Sigmoid colon (tissue), 7 donors: ENCODE measurements at places on chromosomes 3 and 15. TPM values are rescaled to one million over a fixed set of nuclear protein-coding genes. Genes with fewer than 3 reads are reported as not detected.
A peak's percentile ranks its signal among the peaks of the same experiment; 100 is the strongest.

- no peak for DNase-seq
Measured at GRCh38 chr3:123595396-123596180, 10.7 kb upstream of the HACD2 start.

DNA sequence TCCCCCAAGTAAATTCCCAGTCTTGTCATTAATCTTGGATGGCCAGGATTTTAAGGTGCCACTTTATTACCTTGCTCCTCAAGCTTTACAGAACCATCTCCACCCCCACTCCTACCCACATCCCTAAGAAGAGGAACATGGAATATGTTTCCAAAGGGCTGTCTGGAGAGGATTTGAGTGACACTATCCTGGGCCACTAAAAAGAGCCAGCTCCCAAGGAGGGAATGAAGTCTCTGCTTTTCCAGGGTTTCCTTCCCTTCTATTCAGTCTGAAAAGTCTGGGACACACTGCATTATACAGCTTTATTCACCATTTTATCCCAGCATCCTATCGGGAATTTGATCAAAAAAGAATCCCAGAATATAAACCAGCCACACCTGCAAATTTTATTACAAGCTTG lies 35.6 kb upstream of the MECOM start:
- DNase-seq = no peak

- no peak for DNase-seq
Measured at GRCh38 chr3:168314166-168314565, 218.4 kb upstream of the GOLIM4 start.

The CHDH gene
- 1.8 TPM for total RNA-seq

DNA sequence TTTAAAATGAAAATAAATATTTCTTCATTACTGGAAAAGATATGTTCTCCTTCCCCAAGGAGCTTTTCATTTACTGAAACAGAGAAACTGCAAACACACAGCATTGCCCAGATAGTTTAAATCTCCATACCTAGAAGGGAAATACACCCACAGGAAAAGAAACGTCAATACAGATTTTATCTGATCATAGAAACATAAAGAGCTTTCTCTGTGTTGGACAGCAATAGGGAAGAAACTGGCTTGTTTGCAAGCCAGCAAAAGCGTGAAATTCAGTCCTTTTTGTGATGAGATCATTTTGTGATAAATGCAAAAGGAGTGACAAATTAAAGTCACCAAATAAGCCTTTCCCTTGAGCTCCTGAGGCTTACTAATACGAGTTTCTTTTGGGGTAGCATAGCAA lies 398.0 kb downstream of the TIGIT start:
- no peak for DNase-seq

The NRROS gene
- total RNA-seq = 5.8 TPM

DNA sequence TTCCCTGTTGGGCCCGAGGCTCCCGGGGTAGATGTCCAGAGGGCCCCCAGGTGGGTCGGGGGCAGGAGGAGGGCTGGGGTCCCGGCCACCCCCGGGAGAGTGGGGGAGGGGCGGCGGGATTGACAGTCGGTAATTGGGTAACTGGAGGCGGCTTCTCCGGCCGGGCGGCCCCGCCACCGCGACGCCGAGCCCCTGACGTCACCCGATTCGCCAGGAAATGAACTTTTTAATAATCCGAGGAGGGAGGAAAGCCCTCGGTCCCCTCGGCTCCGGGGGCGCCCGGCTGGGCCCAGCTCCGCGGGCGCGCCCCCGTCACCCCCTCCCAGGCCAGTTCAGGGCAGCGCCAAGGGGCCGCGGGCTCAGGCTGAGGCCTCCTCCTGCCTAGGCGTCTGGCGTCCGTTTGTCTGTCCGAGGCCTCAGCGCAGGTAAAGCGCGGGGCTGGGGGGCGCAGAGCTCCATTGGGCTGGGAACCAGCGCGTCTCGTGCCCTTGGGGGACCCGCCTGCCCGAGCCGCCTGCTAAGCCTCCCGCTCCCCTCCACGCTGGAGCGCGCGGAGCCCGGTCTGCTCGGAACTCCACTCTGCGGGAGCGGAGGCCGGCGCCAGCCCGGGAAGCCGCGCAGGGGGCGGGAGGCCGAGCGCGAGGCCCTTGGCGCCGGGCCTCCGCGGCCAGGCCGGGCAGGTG lies 3.9 kb downstream of the GATA2 start:
- peak; percentile 67 for DNase-seq

GRCh38 chr3:47164007-47164881 lies at the start of gene SETD2:
Gene SETD2, minus strand, starts transcription at chr3:47164113. Its CDS starts 189 bp downstream, at chr3:47163924.
- peak; percentile 98 for DNase-seq

DNA sequence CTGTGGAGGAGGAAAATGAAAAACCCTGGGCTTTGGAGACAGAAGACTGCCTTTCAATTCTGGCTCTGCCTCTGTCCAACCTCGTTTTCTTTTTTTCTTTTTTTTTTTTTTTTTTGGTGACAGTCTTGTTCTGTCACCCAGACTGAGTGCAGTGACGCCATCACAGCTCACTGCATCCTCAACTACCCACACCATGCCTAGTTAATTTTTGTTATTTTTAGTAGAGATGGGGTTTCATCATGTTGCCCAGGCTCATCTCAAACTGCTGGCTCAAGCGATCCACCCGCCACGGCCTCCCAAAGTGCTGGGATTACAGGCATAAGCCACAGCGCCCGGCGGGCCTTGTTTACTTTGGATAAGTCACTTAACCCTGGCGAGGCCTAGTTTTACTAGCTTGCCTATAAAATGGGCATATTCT lies 66.3 kb upstream of the SLC25A26 start:
- no peak for DNase-seq

DNA sequence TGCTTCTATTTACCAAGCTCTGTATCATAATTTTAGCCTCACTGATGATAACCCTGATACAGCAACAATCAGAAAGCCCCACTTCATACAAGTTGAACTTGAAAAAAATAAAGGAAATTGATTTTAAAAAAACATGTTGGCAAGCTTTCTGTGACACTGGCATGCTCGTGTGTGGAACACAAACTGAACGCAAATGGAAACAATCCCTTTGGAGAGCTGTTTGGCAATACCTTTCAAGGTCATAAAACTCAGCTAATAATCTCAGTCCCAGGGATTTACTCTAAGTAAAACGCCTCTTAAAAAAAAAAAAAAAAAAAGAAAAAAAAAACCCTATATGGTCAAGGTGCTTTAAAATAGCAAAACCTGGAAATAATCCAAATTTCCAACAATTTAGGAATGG lies 166.7 kb upstream of the BCL6 start:
- no peak for DNase-seq

The CLEC3B gene
- 58.9 TPM for total RNA-seq

The EBLN2 gene
- total RNA-seq = 4.8 TPM

The HTR3C gene
- total RNA-seq = not detected

DNA sequence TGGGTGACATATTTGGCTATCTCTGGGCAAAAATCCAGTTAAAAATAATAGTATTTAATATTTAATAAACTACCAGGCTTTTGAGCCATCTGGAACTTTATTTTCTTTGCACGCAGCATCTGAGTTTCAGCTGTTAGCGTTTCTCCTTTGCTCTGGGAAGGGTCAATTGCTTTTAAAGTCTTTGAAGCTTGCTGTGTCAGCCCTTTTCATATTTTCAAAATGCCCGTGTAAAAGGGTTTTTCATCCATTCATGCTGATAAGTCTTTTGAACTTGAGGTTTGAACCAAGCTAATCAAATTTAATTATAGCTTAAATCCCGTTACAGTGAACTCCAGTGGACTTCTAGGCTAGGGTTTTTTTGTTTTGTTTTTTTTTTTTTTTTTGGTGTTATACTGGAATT lies 79.1 kb downstream of the SLC25A26 start:
- no peak for DNase-seq

GRCh38 chr3:62416144-62416543 lies 42.8 kb upstream of the FEZF2 start:
- no peak for DNase-seq

The CFAP161 gene
- 2.1 TPM for total RNA-seq

DNA sequence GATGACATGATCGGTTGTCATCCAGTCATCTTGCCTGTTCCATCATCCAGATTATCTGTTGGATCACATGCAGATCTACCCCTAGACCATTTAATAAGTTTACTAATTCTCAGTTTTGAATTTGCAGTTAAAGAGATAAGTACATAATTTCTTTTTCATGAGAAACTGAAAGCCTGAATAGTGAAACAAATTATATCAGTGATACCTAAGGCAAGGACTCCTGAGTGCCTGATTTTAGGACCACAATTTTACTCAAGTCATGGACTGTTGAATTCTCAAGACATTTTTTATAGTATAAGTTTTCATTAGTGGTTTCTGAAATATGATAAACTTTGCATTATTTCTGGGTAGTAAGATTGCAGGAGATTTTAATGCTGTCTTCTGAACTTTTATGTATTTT lies 13.2 kb downstream of the SIDT1 start:
- no peak for DNase-seq

- no peak for DNase-seq
Measured at GRCh38 chr3:59436164-59436958, 386.5 kb upstream of the CFAP20DC start.

GRCh38 chr3:121883507-121883906 lies 10.7 kb upstream of the SLC15A2 start:
- DNase-seq = no peak

DNA sequence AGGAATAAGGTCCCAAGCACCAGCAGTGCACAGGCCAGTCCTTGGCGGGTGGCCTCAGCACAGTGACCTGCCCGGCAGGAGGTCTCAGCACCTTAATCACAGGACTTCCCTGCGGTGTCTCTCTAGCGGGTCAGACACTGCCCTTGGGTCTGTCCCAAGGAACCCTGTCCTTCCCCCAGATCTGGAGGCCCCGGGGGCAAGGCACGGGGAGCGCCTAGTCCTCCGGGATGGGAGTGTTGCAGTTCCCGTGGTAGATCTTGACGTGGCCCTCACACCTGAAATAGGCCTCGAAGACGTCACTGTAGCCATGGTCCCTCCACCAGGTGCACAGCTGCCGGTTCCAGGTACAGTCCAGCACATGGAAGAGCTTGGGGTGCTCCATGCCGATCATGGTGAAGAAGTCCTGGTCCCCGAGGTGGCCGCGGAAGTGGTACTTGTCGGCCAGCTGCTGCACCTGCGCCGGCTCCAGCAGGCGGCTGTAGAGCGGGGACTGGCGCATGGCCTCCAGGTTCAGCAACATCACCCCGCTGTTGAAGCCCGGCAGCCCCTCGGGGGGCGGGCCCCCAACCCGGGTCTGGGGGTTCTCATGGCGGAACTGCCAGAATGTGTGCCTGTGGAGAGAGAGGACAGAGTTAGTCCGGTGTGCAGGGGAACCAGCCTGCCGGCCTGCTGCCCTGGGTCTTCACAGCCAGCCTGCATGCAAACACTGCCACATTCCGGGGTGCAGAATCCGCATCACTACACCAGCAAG lies 201.3 kb downstream of the XXYLT1 start:
- DNase-seq = peak; percentile 50

DNA sequence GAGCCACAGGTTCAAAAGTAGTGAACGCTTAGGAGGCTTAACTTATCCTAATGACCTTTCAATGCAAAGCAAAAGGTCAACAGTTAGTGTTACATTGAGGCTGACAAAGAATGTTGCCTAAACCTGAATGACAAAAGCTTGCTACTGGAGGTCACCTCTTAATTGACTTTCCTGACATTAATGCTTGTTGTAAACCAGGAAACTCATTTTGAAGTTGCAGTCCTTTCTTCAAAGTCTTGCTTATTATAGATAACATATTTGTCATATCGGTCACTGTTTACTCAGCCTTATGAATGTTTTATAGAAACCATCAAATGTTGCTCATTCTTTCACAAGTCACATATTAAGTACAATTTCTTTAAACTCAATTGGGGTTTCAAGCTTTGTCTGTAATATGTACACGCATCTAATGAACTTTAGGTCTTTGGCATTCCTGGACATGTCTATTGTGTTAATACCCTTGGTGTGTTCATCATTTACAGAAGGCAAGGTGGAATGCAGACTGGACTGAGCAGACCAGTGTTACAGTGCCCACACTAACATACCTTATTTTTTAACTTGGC lies 488.2 kb upstream of the NECTIN3 start:
- DNase-seq = no peak

GRCh38 chr15:63276342-63277037 lies 915 bp upstream of the APH1B start:
- no peak for DNase-seq

GRCh38 chr3:82977871-82978270 lies 1216.4 kb upstream of the GBE1 start:
- no peak for DNase-seq

- no peak for DNase-seq
Measured at GRCh38 chr3:53705024-53705745, 141.0 kb downstream of the CHDH start.

GRCh38 chr3:177352424-177352823 lies 155.1 kb upstream of the TBL1XR1 start:
- DNase-seq = no peak

DNA sequence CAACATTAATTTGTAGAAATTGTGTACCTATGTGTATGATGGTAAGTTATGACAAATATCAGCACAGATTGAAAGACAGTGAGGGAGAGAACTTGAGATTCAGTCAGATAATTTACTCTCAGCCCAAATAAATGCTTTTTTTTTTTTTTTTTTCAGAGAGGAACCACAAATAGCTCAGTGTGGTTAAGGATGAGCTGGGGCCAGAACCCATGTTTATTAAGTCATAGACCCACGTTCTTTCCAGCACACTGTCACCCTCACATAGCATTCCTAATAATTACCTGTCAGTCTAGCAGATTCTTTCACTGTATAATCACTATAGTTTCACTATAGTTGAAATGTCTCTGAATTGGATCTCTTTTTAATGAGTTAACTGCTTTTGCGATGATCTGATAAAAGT lies 246.1 kb downstream of the ZIC1 start:
- no peak for DNase-seq

DNA sequence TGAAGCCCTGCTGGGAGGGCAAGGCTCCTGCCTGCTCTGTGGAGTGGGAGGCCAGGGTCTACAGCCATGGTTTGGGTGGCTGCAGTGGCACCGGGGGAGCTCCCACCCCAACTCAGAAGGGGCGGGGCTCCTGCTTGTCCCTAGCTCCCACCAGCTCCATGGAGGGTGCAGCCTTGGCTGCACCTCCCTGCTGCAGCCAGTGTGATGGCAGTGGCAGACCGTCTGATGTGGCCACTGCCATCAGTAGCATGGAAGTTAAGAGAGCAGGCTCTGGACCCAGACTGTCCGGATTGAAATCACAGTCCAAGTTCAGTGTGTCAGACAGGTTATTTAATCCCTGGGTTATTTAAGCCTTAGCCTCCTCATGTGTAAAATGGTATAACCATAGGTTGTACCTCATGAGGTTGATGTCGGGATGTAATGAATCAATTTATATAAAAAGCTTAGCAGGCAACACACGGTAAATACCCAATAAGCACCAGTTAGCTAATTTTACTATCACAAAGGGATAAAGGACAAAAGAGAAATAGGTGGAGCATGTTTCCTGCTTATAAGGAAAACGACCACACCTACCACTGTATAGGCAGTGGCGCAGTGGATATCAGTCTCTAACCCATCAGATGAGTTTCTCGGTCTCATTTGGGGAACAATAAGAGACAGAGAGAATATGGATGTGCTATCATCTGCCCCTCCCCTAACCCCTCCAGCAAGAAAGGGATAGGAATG lies 13.1 kb upstream of the NR1I2 start:
- no peak for DNase-seq

GRCh38 chr3:176328198-176328597 lies 869.1 kb downstream of the TBL1XR1 start:
- no peak for DNase-seq

The BMF gene
- 18.0 TPM for total RNA-seq

The DNAH12 gene
- total RNA-seq = not detected

- no peak for DNase-seq
Measured at GRCh38 chr15:36896949-36897348, 203.4 kb downstream of the MEIS2 start.

GRCh38 chr3:27089645-27090044 lies 279.5 kb downstream of the NEK10 start:
- DNase-seq = no peak
